ENCODE measurements at places on chromosomes 6 and 20.

DNA sequence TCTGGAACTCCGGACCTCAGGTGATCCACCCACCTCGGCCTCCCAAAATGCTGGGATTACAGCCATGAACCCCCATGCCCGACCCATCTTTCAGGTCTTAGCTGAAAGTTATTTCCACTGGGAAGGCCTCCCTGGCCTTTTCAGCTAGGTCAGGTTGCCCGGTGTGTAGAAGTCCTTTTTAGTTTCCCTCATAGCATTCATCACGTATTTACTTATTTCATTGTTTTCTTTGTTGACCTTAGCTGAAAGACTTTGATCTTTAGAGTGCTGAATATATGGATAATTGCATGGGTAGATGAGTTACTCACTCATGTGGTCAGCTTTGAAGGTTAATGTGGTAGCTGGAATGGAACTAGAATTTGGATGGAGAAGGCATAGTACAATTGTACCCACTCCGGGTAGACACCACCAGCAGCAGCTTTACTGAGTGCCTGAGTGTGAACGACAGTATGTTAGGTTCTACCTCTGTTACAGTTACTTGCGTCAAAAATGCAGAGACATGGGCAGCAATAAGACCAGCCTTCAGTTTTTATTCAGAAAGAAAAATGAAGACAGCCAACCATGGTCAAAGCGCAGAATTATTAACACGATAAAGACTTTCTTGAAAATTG lies 9.1 kb downstream of the KIZ start:
- no peak for DNase-seq

DNA sequence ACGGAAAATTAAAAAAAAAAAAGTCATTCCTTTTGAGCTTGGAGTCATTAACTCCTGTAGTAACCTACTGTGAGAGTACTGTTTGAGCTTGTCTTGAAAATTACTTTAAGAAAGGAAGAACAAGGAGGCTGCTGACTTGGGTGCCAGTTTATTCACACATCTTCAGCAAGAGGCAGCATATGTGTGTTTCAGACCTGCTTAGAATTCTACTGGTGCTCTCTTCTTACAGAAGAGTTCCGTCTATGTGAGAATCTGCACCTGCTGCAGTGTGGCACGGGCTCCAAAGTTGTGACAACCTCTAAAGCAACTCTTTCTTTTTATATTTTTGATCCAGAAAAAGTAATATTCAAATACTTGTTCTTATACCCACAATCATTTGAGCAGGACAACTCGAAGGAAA lies 117.4 kb upstream of the SOX4 start:
- DNase-seq, result no peak

DNA sequence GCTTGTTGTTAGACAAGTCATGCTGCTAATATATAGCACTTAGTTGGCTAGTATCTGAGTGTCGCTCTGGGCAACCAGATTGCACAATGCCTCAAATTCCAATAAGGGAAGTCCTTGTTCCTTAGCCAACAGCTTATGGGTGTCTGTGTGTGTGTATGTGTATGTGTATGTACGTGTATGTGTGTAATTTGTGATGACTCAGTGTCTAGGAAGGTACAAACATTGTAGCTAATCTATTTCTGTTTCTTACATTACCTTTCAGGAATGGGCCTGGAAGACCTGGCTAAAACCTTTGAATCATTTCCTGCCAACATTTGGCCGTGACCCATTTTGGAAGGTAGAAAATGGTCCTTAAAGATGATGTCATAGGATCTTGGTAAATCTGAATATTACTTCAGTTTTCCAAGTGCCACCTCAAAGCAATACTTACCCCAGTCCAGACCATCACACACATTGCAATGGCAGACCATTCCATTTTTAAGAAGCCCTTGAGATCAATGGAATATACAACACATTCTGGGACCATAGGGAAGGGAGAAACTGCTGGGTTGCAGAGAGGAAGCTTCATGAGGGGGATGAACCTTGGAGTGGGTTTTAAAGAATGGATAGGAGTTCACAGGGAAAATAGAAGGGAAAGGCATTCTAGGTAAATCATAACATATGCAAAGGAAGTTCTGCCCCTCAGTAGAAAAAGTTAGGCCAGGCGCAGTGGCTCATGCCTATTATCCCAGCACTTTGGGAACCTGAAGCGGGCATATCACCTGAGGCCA lies 25.1 kb downstream of the NEDD9 start:
- no peak for DNase-seq

- no peak for DNase-seq
Observed at GRCh38 chr6:76792394-76792793, 670.9 kb downstream of the HTR1B start.

DNA sequence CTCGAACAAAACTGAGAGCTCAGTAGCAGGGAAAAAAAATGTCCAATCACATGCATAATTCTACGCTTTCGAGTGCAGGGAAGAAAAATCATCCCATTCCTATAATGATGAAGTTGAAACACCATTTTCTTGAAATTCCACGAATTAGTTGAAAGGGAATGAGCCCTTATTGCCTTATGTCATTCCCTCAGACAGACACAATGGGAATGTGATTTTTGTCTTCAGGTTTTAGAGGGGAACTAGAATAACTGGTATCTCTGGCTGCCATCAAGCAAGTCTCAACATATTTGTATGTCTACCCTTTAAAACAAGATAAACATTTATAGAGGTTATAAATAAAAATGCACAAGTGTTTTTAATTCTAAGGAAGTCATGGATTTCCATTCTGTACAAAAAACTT lies 87.9 kb downstream of the KIF13A start:
- no peak for DNase-seq
